GM20000 (cell line): ENCODE measurements at places on chromosomes 4 and X.

GRCh38 chr4:182126603-182127002 is 116.6 kb upstream of the TENM3 start:
- DNase-seq: no peak

- no peak for DNase-seq
These were observed 557 bp upstream of the FAM53A start for GRCh38 chr4:1684506-1685234.

DNA sequence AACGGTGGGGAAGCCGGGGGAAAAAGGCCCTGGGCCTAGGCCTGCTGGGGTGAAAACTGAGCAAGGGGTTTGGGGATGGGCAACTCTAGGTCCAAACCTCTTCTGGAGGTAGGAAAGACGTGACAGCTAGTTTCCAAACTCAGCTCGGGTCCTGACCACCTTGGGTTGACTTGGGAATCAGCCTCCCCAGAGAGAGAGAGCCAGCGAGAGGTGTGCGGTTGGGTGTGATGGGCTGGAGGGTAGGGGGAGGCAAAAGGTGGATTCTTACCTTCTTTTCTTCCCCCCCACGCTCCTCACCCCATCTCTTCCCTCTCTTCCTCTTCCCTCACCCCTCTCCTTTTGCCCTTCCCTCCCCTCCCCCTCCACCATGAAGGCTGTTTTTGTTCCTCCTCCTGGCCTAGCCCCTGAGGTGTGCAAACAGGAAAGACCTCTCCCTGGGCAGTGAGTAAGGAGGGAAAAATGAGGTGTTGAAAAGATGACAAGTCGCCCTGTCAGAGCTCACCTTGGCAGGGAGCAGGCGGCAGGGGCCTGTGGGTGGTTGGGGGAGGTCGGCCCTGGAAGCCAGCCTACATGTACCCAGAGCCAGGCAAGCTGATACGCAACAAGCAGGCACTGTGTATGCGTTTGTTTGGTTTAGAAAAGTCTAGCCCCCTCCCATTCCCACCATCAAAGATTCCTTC is 14.8 kb downstream of the PJA1 start:
- DNase-seq: no peak

GRCh38 chr4:160318567-160319220 is 1215.8 kb downstream of the RAPGEF2 start:
- DNase-seq: no peak

- DNase-seq: no peak
These were observed 35.4 kb upstream of the BCLAF3 start for GRCh38 chrX:20026278-20026677.

DNA sequence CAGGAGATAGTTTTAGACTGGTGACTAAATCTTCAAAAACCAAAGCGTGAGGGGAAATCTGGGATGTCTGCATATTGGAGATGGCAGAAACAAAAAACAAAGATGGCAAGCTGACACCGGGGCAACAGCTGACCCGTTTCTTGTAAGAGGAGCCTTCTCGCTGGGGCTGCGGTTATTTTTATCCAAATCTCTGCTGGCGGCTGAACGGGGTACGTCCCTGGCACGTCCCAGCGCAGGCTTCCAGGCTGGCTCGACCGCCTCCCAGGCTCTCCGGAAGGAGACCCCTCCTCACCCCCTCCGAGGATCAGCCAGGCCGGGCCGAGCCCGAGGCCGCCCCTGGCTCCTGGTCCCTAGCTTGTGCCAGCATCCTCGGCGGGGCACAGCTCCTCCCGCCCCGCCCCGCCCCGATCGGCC is 403 bp downstream of the SGCB start:
- DNase-seq: no peak

DNA sequence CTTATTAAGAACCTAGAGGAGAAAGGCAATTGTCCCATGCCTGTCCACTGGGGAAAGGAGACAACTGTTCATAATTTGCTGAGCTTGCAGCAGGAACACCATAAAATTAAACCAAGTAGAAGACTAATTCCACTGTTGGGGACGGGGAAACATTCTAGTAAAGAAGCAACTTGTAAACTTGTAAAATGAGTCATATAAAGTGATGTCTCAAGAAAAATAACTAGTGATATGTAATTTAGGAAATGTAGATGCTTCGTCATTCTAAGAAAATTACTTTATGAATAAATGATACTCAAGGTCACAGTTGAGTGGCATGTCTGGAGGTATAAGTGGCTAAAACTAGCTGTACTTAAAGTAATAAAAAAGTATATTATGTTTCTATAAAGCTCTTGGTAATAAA is 121.2 kb upstream of the MID1 start:
- DNase-seq: no peak

- DNase-seq: no peak
These were observed 78.9 kb downstream of the CCDC160 start for GRCh38 chrX:134315866-134316265.

DNA sequence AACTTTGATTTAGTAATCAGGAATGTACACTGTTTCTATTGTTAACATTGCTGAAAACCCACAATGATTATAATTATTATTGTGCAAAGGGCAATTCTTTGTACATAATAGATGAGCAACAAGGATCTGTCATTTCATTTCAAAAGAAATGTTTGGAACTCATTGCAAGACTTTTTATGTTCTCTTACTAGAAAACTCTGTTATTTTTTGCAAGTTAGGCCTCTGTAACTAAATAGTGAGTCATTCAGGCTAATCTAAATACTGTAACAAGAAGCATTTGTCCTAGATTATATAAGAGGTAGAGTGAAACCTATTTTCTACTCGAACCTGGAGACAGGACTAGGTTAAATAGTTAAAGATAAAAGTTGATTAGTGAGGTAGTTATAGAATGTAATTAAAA is 93.2 kb upstream of the FAM47B start:
- DNase-seq: no peak

GRCh38 chr4:169079942-169080827 is 70.1 kb upstream of the CBR4 start:
- DNase-seq: peak; percentile 55

DNA sequence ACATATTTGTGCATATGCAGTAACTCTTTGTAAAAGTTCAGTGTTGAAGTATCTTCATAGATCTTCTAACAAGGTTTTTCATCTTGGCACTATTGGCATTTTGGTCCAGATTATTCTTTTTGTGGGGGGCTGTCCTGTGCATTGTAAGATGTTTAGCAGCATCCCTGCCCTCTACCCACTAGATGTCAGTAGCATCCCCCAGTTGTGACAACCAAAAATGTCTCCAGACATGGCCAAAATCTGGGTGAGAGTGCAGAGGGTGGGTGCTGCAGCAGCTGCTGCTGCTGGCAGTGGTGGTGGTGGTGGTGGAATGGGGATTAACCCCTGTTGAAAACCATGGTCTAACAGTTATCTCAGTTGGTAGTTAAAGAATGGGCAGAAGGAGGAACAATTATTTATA is 370.0 kb downstream of the GPAT3 start:
- no peak for DNase-seq

- DNase-seq: no peak
These were observed 69.4 kb downstream of the CCKAR start for GRCh38 chr4:26420913-26421312.

DNA sequence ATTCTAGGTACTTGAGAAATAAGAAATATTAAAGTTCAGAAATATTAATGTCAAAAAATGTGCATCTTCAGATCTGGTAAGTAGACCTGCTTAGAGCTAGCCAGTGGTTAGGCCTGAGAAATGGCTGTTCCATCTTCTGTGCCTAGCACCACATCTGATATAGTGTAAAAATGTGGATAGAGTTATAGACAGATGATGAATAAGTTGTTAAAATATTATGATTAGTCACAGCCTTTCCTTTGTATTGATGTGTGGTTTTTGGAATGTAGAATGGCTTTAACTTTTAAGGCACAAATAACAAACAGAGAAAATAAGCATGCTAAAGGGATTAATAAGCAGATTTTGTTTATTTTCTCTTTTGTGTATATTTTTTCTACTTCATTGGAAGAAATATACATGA is 133.5 kb upstream of the NUDT6 start:
- no peak for DNase-seq

- no peak for DNase-seq
These were observed 29.5 kb downstream of the TAPT1 start for GRCh38 chr4:16196482-16197393.

GRCh38 chrX:29851857-29852605 is 363.3 kb upstream of the MAGEB2 start:
- no peak for DNase-seq

DNA sequence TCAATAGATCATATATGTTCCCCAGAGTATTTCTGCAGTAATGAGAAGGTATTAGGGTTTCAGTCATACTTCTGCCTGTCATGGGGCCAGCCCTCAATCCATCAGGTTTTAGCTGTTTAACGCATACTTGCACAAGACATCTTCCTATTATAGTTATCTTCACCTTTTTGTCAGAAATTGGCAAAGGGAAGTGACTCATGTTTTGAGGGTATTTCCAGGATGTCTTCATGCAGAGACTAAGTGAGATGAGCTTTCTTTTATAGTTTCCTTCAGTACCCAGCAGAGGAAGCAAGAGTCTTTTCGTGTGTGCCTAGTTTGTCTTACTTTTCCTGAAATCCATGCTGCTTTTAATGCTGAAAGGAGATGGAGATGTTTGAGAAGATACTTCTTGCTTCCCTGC is 9.5 kb downstream of the CSTF2 start:
- peak; percentile 9 for DNase-seq

GRCh38 chr4:76830964-76831703 is 66.8 kb downstream of the SOWAHB start:
- no peak for DNase-seq

DNA sequence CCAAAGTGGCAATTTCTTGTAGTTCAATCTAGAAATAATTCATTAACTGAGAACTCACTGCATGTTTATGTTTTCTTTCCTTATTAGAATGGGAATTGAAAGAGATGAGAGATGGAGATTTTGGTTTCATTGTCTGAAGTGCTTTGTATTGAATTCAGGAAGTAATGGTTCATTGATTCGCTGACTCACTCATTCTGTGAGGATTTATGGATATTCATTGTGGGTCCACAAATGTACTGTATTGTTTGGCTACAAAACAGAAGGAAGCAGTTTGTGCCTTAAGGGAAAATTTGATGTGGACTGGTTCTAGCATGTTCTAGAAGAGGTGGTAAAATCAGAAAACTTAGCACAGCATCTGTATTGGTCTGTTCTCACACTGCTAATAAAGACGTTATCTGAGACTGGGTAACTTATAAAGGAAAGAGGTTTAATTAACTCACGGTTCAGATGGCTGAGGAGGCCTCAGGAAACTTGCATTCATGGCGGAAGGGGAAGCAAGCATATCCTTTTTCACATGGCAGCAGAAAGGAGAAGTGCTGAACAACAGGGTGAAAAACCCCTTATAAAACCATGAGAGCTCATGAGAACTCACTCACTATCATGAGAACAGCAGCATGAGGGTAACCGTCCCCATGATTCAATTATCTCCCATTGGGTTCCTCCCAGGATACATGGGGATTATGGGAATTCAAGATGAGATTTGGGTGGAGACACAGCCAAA is 132.3 kb upstream of the VCX3A start:
- DNase-seq: no peak

DNA sequence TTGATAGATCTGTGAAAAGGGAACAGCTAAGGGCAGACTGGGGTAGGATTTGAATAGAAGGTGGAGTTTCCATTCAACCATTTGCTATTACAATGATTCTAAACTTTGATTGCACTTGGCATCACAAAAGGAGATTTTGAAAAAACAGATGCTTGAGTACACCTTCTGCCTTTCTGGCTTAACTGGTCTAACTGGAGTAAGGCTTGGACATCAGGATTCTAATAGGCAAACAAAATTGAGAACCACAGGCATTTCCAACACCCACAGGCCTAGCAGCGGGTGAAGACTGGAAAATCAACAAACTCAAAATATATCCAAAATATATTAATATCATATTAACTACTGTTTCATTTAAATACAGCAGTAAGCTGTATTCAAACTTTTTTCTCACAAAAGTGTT is 1.9 kb upstream of the VEGFC start:
- no peak for DNase-seq
